ENCODE measurements at places on chromosomes 12 and 14. TPM values are rescaled to one million over a fixed set of nuclear protein-coding genes. Genes with fewer than 3 reads are reported as not detected.

DNA sequence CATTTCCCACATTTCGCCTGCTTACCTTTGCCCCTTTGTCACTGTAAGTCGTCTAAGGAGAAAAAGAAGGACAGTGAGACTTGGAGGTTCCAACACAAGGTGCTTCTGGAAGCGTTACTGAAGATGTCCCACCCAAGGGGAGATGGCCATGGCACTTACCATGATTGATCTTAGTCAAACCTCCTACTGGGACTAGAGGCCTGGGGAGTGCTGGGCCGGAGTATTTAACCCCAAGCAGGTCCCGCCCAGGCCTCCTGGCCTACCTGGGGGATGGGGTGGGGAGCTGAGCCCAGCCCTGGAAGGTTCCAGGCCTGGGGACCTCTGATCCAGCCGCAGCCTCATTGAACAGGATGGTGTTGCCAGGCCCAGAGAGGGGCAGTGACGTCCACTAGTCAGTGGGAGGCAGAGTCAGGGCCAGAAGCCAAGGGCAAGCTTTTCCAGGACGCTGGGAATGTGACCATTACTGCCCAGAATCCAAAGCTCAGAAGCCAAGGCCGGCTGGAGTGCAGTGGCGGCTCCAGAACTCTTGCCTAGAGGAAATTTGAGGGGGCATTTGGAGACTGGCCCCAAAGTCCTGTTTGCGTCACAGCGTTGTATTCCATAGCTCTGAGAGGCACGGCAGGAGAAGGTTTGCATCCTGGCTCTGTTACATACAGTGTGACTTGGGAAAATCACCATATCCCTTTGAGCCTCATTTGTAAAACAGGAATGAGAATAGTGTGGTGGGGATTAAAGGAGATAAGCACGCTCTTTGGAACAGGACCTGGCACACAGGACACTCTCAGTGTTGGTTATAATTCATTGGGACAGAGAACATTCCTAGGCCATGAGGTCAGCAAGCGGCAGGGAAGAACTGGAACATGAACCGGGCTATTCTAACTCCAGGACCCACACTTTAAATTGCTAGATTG lies at the start of gene HPD:
HPD (minus strand) TSS at position 198 of the 911 bp plus-strand sequence; CDS start at position 162, 36 bp downstream.
- DNase-seq = peak; percentile 41

DNA sequence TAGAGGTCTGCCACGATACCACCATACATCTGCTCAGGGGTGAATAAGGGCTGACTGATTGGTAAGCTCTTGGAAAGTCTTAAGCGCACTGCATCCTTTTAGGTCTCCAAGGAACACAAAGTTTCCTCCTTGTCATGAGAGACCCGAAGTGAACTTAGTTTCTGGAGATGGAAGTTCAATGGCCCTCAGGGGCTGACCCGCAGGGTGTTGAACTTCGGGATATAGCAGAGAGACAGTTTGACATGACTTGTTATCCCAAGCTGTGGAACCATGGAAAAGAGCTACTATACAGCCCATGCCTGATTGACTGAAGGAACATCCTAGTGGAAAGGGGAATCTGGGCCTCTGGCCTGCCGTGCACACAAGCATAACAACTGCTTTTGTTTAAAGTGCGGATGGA lies 26.9 kb upstream of the CPNE8 start:
- DNase-seq = no peak

GRCh38 chr14:91398707-91399106 lies 18.9 kb downstream of the CCDC88C start:
- DNase-seq = no peak

GRCh38 chr12:119157528-119157927 lies 21.2 kb upstream of the HSPB8 start:
- no peak for DNase-seq

- DNase-seq = peak; percentile 54
Measured at GRCh38 chr12:95963096-95963495, 20.0 kb downstream of the AMDHD1 start.

Gene PLEKHG7
- not detected for total RNA-seq

Gene NANOG
- not detected for total RNA-seq

Gene ERC1
- total RNA-seq = 17.5 TPM

Gene SLC24A4
- total RNA-seq = 0.15 TPM

Gene CLEC1B
- total RNA-seq = not detected

Gene LRP1-AS
- not detected for total RNA-seq

Gene CCDC177
- total RNA-seq = 8.6 TPM

Gene CABP1
- 0.47 TPM for total RNA-seq

Gene TBX3
- not detected for total RNA-seq

Gene TAS2R14
- 7.0 TPM for total RNA-seq
